Activated gamma-delta T cell (primary cell): ENCODE measurements at places on chromosomes 11 and 22.

GRCh38 chr11:112017538-112017937 lies 7.7 kb upstream of the DLAT start:
- DNase-seq, result no peak

GRCh38 chr22:30021881-30022619 lies 58.2 kb upstream of the HORMAD2 start:
- DNase-seq, result no peak

DNA sequence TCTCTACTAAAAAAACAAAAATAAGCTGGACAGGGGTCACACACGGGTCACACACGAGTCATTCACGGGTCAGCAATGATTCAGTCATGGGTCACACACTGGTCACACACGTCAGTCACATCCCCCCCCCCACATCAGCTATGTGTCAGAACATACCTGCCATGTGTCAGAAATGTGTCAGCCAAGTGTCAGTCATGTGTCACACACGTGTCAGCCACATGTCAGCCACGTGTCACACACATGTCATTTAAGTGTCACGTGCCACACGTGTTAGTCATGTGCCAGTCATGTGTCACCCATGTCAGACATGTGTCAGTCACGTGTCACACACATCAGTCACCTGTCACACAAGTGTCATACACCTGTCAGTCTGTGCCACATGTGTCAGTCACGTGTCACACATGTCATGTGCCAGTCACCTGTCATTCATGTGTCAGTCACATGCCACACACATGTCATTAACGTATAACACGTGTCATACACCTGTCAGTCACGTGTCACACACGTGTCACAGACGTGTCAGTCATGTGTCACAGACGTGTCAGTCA lies 28.7 kb upstream of the MMP20 start:
- DNase-seq, result no peak

GRCh38 chr11:15863411-15863810 lies 492.9 kb downstream of the SOX6 start:
- DNase-seq, result no peak

DNA sequence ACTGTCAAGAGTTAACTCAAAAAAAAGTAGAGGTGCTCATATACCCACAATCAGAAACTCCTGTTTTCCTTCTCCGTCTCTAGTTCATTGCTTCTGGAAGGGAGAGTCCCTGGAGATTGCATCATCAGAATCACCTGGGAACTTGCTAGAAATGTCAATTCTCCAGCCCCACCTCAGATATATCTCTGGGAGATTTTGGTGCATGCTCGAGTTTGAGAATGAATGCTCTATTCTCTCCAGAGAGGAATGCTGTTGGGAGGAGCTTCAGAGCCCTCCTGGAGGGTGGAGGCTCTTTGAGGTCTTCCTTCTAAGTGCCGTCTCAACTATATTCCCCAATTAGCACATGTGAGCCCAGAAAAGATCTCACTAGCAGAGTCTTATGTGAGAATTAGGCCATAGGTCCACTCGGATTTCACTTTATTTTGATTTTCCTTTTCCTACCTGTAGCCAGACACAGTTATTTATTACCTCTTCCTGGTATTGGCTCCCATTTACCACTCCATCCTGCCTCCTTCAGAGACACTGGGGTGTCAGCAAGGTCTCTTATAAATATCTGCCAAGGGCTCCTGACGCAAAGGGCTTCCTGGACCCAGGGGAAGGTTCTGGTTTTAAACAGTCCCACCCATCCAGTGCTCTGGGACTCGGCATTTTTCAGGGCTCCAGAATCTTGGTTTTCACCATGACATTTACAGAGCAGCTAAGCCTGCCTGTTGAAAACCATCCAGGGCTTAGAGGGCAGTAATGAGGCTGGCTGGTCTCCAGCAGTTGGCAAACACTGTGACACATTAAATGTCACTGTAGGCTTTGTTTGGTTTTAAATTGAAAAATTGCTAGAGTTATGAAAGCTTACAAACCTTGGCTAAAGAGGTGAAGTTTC lies 136.2 kb downstream of the CD44 start:
- no peak for DNase-seq

GRCh38 chr11:114684636-114685035 lies 6.3 kb downstream of the NXPE2 start:
- no peak for DNase-seq

GRCh38 chr11:106077609-106078455 lies at the start of gene AASDHPPT:
TSS of gene AASDHPPT (plus strand) at chr11:106077662. CDS start at chr11:106077711, 49 bp downstream.
- peak; percentile 41 for DNase-seq

GRCh38 chr22:45502215-45503049 lies at the start of gene FBLN1:
TSS of gene FBLN1 (plus strand) at chr22:45502883. CDS start at chr22:45502986, 103 bp downstream.
- DNase-seq, result no peak

DNA sequence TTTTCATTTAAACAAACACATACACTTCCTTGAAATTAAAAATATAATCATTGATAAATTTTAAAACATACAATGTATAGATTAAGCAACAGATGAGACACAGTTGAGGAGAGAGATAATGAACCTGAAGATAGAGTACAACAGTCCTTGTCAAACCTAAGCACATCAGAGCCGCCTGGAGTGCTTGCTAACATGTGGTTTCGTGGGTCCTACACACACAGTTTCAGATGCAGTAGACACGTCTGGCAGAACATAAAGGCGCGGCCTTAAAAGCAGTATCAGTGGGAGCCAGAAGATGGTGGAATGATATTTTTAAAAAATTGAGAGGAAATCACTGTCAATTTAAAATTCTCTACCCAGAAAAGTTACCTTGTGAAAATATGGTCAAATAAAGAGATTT lies 134.4 kb downstream of the MPPED1 start:
- no peak for DNase-seq

- DNase-seq, result no peak
These were observed 29.7 kb downstream of the OR10A6 start for GRCh38 chr11:7901319-7901854.

DNA sequence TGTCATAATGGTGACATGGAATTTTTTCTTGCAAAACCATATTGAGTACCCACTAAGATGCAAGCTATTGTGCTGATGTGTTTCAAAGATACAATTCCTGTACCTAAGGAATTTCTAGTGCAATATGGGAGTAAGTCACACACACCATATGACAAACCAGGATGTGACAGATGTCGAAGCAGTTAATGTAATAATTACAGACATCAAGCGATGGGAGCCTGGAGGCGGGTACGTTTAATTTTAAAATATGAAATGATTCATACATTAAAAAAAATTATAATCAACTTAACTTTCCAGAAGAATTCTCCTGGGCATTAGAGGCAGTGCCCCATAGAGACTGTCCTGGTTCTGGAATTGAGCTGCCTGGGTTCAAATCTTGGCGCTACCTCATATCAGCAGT lies 6.0 kb downstream of the SYCE3 start:
- DNase-seq, result no peak

DNA sequence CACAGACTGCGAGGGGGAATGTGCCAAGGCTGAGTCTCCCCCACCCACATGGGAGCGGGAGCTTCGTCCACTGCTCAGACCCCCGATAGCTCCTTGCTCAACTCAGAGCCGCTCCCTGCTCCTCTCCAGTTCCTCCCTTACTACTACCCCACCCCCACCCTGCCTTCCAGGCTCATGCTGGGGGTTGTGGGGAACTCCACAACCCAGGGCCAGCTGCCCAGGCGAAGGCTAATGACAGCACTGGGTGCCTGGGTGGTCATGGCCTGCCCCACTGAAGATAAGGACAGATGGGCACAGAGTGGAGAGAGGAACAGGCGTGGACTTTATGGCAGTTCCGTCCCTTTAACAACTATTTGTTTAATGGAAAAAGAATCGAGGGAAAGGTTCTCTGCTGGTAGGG lies 73.7 kb downstream of the PDE2A start:
- DNase-seq, result no peak

DNA sequence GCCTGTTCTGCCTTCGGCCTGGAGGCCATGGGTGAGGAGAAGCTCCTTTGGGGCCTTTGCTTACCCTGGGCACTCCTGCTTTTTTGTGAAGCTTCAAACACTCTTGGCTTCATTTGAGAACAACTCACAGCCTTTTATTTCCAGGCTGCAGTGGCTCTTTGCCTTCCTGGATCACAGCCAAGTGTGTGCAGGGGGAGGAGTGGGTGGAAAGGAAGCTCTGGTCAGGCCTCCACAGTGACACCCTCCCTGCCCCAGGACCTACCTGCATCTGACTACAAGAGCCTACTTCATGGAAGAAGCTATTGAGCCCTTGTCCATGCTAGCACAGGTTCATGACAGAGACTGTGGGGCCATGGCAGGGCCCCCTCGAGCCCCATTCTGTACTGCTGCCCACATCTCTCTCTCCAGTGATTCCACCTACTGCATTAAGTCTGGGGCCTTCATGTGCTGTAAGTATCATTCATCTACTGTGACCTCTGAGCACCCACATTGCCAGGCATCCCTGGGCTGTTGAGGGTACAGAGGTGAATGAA lies 52.3 kb downstream of the GAB4 start:
- DNase-seq, result no peak

- no peak for DNase-seq
These were observed 558.3 kb downstream of the BRD1 start for GRCh38 chr22:49269371-49269770.

DNA sequence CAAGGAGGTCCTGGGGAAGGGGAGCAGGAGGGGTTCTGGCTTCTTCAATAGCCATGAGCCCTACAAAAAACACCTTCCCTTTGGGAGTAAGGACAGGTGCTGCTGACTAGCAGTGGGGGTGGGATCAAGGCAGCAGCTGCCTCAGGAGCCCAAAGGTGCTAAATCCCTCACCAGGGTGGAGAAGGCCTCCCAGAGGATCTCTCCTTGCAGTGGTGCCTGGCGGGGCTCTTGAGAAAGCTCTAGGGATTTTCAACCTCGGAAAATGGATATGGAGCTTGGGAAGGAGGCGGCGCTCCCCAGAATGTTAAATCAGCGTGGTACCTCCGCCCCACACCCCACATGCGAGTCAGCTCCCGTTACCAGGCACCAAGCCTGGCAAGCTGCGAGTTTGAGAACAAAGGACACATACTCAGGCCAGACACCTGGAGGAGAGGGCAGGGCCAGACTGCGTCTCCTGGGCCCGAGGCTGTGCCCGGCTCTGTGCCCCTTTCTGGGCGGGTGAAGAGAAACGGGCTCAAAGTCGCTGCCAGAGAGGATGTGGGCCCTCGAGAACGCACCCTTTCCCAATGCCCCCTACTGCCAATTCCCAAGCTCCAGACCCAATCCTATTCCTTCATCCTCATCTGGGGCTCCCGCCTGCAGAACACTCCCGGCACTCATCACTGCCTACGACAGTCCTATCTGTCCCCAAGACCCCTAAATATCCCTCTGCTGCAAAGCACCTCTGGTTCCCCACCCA lies 139.0 kb downstream of the BRD1 start:
- DNase-seq, result no peak

DNA sequence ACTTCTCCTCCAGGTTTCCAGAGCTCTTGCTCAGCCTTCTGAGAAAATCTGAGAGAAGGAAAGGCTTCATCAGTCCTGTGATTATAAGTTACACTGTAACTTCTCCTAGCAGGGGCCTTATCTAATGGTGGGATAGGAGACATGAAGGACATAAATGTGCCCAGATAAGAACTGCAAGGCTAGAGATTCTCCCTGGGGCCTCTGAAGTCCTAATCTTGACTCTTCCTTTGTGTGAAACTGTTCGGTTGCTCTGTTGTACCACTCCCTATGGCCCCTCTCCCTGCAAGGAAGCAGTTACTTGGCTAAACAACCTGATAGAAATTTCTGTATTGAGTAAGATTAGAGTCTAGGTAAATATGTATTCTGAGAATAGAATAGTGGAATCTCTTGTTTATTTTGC lies 780.9 kb downstream of the ETS1 start:
- no peak for DNase-seq

GRCh38 chr11:67268962-67269268 lies 2.6 kb downstream of the GRK2 start:
- DNase-seq, result no peak

DNA sequence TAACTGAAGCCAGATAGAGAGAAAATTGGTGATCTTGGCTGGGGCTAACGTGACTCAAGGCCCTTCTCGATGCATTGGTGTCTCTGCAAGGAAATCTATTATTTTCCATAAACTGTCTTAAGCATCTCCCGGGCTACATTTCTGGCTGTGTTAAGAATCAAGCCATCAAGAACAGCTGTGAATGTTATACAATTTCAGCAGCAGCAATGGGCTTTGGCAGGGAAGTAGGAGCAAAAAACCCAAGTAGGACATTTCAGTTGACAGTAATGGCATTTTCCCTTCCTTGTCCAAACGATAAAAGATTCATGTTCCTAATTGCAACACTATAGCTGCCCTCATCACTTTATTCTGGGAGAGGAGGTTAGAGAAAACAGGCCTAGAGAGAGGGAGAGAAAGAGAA lies 335.0 kb downstream of the CADM1 start:
- DNase-seq, result no peak

DNA sequence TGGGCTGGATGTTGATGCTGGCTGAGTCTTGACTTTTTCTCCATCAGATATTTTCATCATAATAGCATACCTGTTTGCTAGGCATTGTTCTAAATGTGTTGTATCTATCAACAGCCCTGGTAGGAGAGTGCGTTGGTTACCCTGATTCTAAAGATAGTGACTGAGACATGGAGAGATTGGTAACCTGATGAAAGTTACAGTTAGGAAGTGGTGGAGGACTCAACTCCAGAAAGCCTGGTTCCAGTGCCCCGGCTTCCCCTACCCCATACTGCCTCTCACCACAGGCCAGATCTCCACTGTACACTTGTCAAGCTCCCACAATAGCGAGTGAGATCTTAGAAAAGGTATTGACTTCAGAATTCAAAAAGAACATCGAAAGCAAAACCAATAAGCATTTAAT lies 22.8 kb upstream of the RELT start:
- DNase-seq, result no peak

DNA sequence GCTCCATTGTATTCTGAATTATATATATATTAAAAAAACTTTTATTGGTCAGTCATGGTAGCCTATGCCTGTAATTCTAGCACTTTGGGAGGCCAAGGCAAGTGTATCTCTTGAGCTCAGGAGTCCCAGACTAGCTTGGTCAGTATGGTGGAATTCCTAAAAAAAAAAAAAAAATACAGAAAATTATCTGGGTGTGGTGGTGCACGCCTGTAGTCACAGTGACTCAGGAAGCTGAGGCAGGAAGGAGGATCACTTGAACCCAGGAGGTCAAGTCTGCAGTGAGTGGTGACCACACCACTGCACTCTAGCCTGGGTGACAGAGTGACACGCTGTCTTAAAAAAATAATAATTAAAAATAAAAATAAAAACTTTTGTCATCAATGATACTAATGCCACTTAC lies 133.2 kb downstream of the FAT3 start:
- DNase-seq, result no peak

DNA sequence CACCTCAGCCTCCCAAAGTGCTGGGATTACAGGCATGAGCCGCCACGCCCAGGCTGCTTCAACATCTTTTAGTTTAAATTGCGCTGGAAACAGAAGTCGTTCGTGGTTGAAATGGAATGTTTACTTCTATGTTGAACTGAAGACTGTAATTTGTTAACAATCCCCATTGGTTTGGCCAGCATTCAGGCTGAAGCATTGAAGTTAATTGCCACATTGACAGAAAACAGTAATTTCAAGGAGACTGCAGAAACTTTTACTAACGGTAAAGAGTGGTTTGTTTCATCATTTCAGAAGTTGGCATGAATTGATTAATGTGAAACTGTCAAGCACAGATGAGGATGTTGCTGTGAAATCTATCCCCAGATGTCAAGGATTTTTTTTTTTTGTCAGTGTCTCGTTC lies 14.2 kb downstream of the AP5B1 start:
- no peak for DNase-seq

GRCh38 chr22:39215426-39216142 lies 29.2 kb downstream of the PDGFB start:
- no peak for DNase-seq
